OCI-M1 (cell line): ENCODE measurements at places on chromosomes 7 and 10.
A peak's percentile ranks its signal among the peaks of the same experiment; 100 is the strongest.

- DNase-seq = no peak
Measured at GRCh38 chr10:29469481-29470354, 165.1 kb downstream of the SVIL start.

- no peak for DNase-seq
Measured at GRCh38 chr10:20105931-20106330, 289.7 kb downstream of the PLXDC2 start.

GRCh38 chr7:123724817-123725253 is 24.0 kb downstream of the WASL start:
- DNase-seq = no peak

DNA sequence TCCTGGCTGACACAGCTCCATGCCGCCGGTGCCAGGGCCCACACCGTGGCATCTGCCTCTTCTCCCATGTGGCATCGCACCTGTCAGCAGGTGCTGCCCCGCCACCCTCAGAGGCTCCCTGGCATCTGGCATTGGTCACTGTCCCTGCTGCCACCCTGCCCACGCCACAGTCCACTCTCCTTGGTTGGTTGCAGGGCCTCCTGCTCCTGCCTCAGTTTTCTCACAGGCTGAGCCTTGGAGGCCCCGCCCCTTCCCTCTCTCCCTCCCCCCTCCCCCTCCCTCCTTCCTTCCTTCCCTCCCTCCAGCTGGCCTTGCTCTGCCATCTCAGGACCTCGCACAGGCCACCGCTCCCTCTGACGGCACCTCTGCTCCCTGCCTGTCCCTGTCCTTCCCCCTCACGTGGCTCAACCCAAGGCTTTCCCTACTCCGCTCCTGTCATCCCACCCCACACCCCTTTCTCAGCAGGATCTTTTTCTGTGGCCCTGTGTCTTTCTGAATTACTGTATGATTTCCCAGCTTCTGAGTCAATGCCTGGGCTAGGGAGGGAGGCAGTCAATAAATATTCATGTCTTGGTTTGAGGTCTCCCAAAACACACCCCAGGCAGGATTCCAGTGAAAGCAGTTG is 87.4 kb downstream of the INPP5A start:
- DNase-seq = no peak

DNA sequence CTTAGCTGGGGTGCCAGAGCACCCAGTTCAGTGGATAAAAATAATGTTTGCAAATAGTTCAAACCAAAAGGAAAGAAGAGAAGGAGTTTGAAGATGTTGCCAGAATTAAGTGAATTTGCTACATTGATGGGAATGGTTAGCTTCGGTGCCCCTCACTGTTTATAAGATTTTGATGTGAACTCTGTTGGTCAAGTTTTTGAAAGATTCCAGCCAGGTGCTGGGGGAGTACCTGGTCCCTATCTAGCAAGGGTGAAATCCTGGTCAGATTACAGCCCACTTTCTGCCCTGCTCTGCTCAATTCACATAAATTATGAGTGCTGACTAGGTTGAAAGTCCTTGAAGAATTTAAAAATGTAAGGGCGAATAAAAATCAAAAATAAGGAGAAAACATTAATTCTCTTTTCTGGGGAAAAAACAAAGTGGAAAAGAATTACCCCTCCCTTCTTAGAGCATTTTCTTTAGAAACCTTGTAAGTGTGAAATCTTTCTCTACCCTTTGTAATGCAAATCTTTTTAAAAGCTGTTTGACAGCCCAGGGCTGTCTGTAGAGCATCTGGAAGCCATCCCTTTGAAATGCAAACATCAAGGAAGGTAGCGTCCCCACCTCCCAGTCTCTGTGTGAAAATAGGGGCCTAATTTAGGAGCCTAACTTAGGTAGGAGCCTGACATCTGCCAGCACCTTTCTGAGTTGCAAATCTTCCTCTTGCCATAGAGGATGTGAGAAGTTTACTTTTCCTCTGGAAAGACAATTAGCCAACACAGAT is 1.4 kb upstream of the GIMAP5 start:
- DNase-seq = no peak

- DNase-seq = peak; percentile 38
Measured at GRCh38 chr7:37052705-37053104, 328.4 kb upstream of the AOAH start.

DNA sequence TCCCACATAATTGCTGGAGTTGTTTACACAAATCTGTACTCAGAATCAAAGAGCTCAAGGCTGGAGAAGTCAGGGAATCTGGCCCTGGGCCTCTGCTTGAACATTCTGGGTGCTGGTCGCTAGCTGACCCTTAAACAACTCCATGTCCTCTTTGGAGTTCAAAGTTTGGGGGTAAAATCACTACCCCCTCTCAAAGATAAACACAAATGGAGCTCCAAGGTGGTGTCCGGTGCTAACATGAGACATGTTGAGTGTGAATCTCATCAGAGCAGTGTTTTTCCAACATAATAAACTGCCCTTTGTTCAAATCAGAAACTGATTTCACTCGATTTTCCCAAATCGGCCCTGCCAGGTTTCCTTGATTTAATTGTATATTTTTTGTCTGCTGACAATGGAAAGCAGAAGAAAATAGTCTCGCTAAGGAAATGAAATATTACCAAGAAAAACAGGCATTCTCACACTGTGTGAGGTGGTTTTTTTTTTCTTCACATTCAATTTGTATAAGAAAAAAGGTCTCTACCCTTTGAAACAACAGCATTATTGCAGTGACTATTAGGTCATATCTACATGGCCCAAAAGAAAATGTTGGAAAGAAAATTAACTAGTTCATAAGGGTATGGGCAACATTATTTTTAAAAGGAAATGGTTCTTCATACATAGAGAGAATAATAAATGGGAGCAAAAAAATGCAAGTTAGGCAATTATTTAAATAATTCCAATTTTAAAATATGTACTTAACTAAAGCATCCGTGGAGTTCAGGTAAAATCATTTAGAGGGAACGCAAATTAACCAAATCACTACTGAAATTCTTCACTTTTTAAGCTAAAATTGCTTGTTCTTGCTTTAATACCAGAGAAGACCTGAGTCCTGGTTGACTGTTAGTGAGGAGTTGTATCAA is 56.1 kb upstream of the CAPZA2 start:
- no peak for DNase-seq

DNA sequence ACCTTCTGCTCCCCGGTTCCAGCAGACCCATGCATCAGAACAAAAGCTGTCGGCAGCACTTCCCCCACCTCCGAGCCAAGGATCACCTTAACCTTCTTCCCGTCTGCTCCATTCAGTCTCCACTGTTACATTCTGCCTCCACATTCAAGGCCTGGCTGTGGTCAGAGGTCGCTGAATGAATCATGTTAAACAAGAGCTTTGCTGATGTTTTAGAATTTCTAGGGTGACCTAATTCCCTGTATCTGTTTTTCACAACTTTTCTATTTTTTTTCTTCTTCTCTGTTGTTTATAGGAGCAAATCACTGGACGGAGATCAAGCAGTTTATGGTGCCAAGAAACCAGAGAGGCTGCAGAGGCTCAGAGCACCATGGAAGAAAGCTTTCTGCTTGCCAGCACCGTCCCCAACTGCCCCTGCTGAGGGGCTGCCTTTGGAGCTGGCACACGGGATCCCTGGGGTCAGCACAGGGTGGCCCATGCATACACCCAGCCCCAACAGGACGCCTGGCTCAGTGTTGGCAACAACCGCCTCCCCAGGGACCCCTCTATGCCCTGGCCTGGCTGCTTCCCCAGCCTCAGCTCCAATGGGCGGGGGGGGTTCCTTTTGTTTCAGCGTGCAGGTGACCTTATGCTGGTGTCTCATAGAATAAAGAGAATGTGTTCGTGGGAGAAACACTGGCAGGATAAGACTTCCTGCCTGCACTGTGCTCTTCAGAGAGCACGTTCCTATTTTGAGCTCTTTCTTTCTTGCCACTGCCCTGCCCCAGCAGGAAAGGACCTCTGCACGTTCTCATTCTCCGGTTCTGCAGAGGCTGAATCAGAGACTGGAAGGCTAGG is 182.7 kb upstream of the LYZL2 start:
- no peak for DNase-seq

DNA sequence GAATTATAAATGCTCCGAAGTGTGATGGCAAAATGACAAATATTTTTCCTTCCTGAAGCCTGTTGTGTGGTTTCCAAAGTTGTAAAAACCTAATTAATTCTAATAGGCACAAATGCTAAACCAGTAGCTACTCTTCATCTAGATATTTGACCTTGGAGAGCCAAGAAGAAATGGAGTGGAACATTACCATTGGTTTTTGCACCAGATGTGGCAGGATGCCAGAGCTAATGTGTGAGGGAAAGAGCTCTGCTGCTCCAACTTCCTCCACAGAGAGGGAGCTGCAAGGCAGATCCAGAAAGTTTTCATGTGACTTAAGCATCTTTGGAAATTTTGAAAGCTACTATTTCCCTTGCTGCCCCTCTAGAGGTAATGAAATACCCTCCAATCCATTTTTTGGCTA is 65.1 kb upstream of the HPS1 start:
- no peak for DNase-seq

DNA sequence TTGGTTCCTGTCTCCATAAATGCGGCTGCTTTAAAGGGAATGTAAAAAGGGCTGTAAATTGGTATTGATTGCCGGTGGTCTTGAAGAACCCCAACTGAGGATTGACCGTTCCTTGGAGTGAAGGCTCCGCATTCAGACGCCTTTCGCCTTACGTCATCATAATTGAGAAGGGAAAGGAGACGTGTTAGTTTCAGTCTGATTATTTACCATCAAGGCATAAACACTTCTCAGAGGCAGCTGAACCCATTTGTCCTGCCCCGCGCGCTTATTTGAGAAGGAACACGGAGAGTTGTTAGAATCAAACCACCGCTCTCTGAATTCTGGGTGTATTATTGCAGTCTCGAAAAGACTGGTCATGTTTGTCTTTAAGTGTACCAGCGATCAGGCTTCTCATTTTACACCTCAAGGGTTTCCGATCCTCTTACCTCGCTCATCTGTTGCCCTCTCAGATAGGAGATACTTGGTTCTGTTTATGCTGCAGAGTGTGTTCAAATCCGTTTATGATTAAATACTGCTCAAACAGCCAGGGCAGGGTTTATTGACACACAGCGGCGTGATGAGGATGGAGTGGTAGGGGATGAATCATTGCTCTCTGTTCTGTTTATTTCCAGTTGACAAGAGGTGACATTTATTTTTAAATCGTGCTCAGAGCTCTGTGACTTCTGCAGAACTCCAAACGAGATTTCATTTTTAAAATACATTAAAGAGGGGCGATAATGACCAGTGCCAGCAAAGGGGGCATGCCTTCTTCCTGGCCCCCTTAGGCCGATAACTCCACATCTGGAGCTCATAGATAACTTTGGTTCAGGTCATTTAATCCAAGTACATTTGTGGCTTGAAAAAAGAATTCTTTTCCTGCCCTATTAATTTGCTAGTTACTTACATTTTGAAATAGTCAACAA is 30.4 kb downstream of the FOXK1 start:
- peak; percentile 25 for DNase-seq

DNA sequence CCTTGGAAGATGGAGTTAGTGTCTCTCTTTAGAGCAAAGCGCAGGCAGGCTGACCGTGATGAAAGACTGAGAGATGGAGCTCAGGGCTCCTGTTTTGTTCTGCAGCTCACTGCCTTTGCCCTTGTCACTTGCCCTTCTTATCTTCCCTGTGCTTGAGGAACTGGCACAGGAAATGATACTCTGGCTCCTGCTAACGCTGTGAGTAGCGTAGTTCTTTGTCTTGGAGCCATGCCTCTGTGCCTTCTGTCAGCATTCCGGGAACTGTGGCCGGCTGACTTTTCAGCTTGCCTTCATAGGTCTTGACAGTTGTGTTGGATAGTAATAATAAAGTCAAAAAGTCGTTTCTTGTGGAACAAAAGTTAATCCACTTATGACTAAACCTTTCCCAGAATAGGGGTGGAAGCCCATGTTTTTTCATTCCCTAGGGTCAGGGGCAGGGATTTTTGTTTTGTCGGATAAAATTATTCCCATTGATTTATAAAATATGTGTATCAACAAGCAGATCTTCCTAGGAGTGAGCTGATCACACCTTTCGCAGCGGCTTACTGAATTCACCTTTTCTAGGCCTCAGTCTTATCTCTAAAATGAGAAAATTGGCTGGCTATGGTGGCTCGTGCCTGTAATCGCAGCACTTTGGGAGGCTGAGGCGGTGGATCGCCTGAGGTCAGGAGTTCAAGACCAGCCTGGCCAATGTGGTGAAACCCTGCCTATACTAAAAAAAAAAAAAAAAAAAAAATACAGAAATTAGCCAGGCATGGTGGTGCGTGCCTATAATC is 16.6 kb upstream of the TMEM236 start:
- DNase-seq = no peak

DNA sequence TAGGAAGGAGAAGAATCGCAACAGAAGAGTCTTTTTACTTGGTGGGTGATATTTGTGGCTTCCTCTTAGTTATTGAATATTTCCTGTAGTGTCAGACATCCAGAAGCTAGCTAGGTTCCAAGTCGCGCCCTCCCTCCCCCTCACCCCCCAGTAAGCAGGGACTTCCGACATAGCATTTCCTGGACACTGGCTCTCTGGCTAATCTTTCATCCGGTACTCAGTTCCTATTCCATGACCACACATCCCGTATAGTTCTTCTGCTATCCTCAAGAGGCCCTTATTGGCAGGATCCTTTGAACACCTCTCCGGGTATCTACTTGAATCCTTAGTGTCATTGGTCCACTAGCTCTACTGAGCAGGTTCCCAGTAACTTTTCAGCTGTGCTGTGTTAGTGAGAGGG is 167.8 kb downstream of the HDAC9 start:
- no peak for DNase-seq

DNA sequence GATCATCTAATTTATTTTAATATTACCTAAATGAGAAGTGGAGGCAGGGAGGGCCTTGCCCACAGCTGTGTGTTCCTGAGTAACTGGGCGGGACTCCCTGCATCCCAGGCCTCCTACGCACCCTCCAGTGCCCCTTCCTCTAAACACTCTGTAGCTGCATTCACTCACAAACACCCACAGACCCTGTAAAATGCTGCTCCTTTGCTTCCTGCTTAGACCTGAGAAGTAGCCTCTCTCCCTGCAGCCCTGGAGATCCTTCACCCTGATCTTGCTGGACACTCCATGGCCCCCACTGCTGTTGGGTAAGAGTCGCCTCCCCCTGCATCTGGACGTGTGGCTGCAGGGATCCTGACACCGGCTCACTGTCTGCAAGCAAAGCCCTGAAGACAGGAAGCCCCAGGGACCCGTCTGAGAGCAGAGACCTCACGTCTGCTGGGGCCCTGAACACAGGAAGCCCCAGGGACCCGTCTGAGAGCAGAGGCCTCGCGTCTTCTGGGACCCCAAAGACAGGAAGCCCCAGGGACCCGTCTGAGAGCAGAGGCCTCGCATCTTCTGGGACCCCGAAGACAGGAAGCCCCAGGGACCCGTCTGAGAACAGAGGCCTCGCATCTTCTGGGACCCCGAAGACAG is 589.8 kb downstream of the DNAJB6 start:
- no peak for DNase-seq

DNA sequence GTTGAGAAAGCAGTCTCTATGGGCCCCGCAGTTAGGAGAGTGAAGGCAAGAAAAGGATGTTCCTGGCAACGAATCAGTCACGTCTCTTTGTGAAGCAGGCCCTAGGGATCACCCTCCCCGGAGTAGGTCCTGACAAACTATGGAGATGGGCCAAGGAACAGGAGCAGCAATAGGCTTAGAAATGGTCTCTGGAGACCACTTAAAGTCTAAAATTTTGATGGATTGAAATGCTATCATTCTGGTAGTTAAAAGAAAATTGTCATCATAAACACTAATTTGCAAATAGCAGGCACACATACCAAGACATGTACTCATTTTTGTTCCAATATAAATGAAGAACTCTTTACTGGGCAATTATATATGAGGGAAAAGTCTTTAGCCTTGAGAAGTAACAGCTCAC is 123.5 kb downstream of the ITGB8 start:
- DNase-seq = no peak
